ENCODE measurements at places on chromosomes 3 and 15.

DNA sequence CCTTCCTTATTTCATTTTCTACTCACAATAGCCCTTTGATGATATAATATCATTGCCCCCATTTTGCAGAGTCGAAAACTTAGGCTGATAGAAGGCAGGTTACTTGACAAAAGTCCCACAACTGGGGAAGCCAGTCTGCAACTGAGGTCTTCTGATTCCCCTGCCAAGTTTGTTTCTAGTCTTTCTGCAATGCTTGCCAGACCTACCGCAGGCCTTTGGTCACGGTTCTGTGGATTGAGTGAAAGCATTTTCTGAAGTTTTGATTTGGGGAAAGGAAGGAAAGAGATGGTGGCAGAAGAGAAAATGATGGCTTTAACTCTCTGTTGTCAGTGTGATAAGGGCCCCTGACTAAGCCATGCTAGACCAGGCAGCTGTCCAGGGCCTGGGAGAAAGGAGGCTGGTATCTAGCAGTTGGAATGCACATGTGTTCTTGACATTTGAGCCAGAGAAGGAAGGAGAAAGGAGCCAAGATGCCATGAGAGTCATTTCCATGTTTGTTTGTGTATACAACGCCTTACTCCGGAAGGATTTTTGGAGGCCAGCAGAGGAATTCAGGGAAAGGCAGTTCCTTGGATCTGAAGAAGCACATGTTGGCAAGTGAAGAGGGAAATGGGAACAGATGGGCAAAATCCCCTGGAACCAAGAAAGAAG lies 29.9 kb downstream of the FAH start:
- DNase-seq: no peak
- no peak overlapping the region for H3K4me3 ChIP-seq
- H3K27me3 ChIP-seq: no peaks in the 10 kb centered on the region
- no peaks in the 10 kb centered on the region for H3K4me1 ChIP-seq
- no peak overlapping the region for H3K27ac ChIP-seq

DNA sequence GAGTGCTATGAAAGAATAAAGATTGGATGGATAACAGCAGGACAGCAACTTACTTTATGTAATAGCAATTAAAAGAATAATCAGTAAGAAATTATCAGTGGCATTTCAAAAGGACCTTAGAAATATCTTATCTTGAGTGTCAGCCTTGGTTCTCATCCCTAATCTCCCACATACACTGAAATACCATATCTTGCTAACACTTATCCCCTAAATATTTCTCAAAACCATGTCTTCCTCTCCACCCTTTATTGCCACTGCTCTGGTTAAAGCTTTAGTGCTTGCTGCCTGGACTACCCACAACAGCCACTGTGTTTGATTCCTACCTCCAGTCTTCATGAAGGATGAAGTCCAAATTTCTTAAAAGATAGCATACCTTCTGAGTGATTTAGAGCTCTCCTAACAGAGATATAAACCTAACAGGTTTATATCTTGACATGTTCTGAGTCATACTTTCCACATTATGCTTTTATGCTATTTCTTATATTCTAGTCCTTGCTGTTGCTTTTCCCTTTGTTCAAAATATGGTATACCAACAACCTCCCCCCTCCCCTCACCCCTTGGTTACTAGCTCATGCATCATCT lies 202.8 kb downstream of the RSRC1 start:
- no peak for DNase-seq
- H3K4me1 ChIP-seq: no peaks in the 10 kb centered on the region
- H3K27ac ChIP-seq: no peak overlapping the region
- H3K4me3 ChIP-seq: no peak overlapping the region
- no peaks in the 10 kb centered on the region for H3K27me3 ChIP-seq

DNA sequence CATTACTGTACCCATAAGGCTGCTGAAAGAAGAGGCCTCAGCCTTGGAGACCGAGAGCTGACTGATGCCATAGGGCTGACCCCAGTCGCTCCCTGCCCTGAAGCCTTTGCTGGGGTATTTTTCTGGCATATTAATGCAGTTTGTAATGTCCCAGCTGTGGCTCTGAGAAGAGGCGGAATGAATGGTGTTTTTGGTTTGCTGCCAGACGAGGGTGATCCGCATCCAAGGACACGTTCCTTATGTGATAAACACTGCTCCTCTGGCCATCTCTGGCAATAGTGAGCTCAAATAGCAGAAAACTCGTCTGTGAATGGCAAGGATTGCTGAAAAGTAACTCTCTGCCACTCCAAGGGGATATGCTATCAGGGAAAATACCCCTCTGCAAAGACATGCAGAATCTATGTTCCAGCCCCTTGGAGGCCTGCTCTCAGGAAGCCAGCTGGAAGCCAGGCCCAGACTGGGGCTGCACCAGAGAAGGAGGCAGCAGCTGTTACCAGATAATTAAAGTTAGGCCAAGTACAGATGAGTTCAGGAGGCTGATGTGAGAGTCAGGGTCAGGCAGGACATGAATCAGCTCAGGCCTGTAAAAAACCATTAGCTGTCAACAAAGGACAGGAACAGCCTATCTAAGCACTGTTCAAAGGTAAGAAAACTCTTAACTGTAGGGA lies 28.9 kb upstream of the KLHL6 start:
- no peak overlapping the region for H3K4me3 ChIP-seq
- H3K27ac ChIP-seq: no peak overlapping the region
- no peaks in the 10 kb centered on the region for H3K27me3 ChIP-seq
- peaks cover 4% of the 10 kb centered on the region for H3K36me3 ChIP-seq

GRCh38 chr3:190041333-190042041 lies 79.2 kb downstream of the P3H2 start:
- no peak for DNase-seq
- no peaks in the 10 kb centered on the region for H3K36me3 ChIP-seq
- no peak overlapping the region for H3K27ac ChIP-seq
- H3K4me3 ChIP-seq: no peak overlapping the region
- no peaks in the 10 kb centered on the region for H3K4me1 ChIP-seq

DNA sequence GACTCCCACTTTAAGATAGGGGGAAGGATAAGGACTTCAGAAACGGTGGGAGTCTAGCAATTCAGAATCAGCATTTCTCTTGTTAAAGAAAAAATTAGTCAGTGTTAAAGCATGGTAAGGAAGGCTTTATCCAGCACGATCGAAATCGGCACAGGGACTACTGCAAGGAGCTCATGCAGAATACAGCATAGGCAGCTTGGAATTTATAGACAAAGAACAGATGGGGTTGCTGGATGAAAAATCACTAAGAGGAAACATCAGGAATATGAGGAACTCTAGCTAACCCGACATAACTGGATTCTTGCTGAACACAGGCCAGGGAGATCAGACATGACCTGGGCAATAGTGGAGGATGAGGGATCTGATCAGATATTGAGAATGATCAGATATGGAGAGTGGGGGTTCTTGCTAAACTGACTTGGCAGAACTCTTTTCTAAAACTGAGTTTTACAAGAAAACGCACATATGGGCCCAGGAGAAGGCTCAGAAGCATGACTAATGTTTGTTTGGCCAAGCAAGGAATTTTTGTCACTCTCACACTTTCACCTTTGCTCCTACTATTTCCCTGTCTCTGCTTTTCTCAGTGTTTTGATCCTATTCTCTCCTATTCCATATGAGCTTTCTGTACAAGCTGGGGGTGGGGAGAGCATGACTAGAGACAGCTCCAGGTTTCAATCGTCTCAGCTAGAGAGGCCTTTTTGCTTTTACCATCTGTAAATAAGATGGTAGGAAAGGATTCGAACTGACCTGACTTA lies 3.9 kb upstream of the PLCH1 start:
- no peak overlapping the region for H3K4me3 ChIP-seq
- H3K36me3 ChIP-seq: no peaks in the 10 kb centered on the region
- H3K27me3 ChIP-seq: peaks cover 48% of the 10 kb centered on the region
- peaks cover 11% of the 10 kb centered on the region for H3K4me1 ChIP-seq

GRCh38 chr3:41991437-41991836 lies 29.5 kb upstream of the ULK4 start:
- peaks cover 7% of the 10 kb centered on the region for H3K27me3 ChIP-seq
- no peaks in the 10 kb centered on the region for H3K4me1 ChIP-seq
- no peak overlapping the region for H3K4me3 ChIP-seq
- no peak overlapping the region for H3K27ac ChIP-seq
- H3K36me3 ChIP-seq: no peaks in the 10 kb centered on the region
- DNase-seq: no peak

DNA sequence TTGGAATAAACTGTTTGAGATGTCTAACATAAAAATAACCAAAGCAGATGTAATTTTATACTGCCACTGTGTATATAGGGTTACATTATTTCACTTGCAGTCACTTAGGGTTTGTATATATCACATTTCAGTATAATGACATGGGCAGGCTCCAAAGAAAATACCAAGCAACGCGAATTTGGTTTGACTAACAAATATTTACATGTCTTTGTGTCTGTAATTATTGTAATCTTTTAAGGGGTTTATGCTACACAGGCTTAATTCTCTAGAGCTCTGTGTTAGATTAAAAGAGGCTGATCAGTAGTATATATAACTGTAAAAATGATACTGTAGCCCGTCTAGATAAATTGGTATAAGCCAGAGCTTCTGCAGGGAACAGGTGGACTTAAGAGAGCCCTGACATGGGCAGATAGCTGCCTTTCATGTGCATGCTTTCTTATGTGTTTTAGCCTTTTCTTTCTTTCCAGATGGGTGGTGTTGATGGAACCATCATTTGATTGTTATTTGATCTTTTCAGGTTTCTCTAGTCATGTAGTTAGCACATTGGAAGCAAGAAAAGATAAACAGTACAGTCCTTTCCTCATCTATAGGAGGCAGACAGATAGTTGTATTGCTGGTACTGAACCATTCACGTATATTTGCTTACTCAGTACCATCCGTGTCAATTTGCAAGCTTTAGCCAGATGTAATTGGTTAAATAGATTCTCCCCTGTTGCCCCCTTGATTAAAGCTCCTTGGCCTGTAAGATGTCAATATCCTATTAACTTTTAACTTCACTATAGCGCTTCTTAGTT lies 86.1 kb downstream of the GALK2 start:
- peaks cover 8% of the 10 kb centered on the region for H3K36me3 ChIP-seq
- no peak overlapping the region for H3K27ac ChIP-seq
- no peak overlapping the region for H3K4me3 ChIP-seq
- DNase-seq: no peak
- H3K27me3 ChIP-seq: no peaks in the 10 kb centered on the region

- H3K36me3 ChIP-seq: peaks cover 24% of the 10 kb centered on the region
- peaks cover 2% of the 10 kb centered on the region for H3K27me3 ChIP-seq
- H3K4me3 ChIP-seq: no peak overlapping the region
- no peak overlapping the region for H3K27ac ChIP-seq
Measured at GRCh38 chr3:37161351-37161750, 13.0 kb downstream of the LRRFIP2 start.

GRCh38 chr15:83998486-83998885 lies 237.1 kb upstream of the GOLGA6L4 start:
- no peak overlapping the region for H3K27ac ChIP-seq
- H3K4me1 ChIP-seq: no peaks in the 10 kb centered on the region
- no peak for DNase-seq
- no peaks in the 10 kb centered on the region for H3K27me3 ChIP-seq
- no peak overlapping the region for H3K4me3 ChIP-seq

- H3K27me3 ChIP-seq: no peaks in the 10 kb centered on the region
- peaks cover 45% of the 10 kb centered on the region for H3K4me1 ChIP-seq
- peak overlapping the region; percentile 36 for H3K27ac ChIP-seq
Measured at GRCh38 chr15:92936138-92936537, 36.0 kb downstream of the CHD2 start.

GRCh38 chr3:32501783-32502117 lies 902 bp downstream of the CMTM6 start:
- peaks cover 22% of the 10 kb centered on the region for H3K36me3 ChIP-seq
- no peak for DNase-seq
- H3K27ac ChIP-seq: peak overlapping the region; percentile 96

DNA sequence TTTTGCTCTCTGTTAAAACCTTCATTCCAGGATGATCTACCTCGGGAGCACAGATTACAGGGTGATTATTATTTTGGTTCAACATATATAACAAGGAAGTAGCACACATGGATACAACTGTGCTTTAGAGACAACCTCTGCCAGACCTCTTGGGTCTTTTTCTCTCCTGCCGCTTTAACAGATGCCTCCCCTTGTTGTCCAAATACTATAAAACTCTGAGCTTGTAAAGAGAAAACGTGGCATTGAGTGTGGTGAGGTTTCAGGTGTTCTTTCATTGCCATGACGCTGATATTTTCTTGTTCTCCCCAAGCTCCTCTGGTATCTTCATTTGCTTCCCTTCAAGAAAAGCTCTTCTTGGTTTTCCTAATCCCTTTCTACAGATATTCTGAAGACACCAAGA lies 29.0 kb downstream of the BCL2L10 start:
- no peak for DNase-seq
- H3K4me1 ChIP-seq: peaks cover 31% of the 10 kb centered on the region
- no peaks in the 10 kb centered on the region for H3K36me3 ChIP-seq
- H3K27ac ChIP-seq: no peak overlapping the region
- no peak overlapping the region for H3K4me3 ChIP-seq

DNA sequence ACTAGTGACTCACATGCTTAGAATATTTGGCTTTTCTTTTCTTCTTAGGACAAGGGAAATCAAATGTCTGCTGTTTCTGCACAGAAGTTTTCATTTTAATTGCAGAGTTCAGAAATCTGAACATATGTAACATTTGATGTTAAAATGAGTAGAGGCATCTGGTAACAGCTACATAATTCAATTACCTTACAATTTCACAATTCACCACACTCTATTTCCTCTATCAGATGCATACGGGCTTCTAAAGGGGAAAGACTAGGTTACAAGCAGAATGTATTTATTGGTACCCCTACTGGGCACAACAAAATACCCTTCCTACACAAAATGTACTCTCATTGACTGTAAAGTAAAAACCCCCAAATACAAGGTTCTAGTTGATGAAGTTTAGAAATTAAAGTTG lies 176.0 kb downstream of the SOX2 start:
- H3K4me1 ChIP-seq: no peaks in the 10 kb centered on the region
- no peaks in the 10 kb centered on the region for H3K27me3 ChIP-seq
- no peak overlapping the region for H3K4me3 ChIP-seq
- H3K27ac ChIP-seq: no peak overlapping the region
- no peaks in the 10 kb centered on the region for H3K36me3 ChIP-seq

GRCh38 chr3:44511238-44511566 lies 33.7 kb upstream of the ZNF445 start:
- no peak for DNase-seq
- H3K4me3 ChIP-seq: peak overlapping the region; percentile 90
- H3K36me3 ChIP-seq: peaks cover 13% of the 10 kb centered on the region
- H3K27ac ChIP-seq: peak overlapping the region; percentile 84
- H3K4me1 ChIP-seq: peaks cover 38% of the 10 kb centered on the region

GRCh38 chr3:74271541-74271940 lies 342.9 kb downstream of the CNTN3 start:
- no peak overlapping the region for H3K27ac ChIP-seq
- DNase-seq: no peak

GRCh38 chr3:80384811-80385210 lies 617.0 kb upstream of the ROBO1 start:
- H3K27ac ChIP-seq: no peak overlapping the region
- no peak overlapping the region for H3K4me3 ChIP-seq
- no peaks in the 10 kb centered on the region for H3K36me3 ChIP-seq
- no peaks in the 10 kb centered on the region for H3K27me3 ChIP-seq
- DNase-seq: no peak

- DNase-seq: no peak
- no peaks in the 10 kb centered on the region for H3K36me3 ChIP-seq
- no peak overlapping the region for H3K4me3 ChIP-seq
Measured at GRCh38 chr15:70014860-70015490, 82.7 kb downstream of the TLE3 start.
